ENCODE measurements at places on chromosomes 16 and 17.

DNA sequence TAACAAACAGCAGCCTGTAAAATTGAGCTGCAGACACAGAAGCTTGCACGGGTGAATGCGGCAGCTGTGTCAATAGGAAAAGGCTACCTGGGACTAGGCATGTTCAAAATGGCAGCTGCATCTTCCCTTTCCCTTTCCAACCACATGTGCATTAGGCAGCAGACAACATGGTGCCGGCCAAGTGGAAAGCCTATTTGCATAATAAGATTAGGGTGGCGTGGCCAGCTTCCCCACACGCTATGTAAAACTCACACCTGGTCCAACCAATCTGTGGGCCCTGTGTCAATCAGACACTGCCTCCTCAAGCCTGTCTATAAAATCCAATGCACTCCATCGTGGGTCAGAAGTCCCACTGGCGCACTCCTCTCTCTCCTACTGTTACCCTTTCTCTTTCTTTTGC is 61.0 kb upstream of the RBBP6 start:
- no peak for DNase-seq

- DNase-seq: no peak
Measured at GRCh38 chr16:78118469-78119025, 19.1 kb downstream of the WWOX start.

DNA sequence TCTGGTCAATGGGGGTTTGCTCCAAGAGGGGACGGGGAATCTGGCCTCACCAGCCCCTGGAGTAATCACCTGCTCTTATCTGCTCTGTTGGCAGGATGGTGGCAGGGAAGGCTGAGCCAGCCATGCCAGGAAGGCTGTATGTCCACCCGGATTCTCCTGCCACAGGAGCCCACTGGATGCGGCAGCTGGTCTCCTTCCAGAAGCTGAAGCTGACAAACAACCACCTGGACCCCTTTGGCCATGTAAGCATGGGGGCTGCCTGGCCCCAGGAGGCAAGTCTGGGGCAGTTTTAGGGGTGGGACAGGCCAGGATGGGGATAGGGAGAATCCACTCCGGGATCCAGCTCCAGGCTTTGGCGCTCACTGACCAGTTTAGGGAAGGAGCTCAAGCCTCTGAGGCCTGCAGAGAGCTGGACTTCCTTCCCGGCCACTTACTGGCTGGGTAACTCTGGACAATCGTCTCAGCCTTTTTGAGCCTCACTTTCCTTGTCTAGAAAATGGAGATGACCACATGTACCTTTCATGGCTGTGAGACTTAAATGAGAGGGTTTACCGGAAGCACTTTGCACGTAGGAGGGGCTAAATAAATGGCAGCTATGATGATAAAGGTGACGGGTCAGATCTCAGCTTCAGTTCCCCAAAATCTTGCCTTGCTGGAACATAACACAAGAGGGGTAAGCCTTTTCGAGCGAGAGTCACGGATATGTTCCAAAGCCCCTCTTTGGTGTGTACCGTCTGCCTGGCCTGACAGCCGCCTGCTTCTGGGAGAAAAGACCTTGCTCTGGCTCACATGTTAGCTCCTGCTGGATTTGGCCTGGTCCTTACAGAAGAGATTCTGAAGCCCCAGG is 15.4 kb downstream of the TBX4 start:
- no peak for DNase-seq

DNA sequence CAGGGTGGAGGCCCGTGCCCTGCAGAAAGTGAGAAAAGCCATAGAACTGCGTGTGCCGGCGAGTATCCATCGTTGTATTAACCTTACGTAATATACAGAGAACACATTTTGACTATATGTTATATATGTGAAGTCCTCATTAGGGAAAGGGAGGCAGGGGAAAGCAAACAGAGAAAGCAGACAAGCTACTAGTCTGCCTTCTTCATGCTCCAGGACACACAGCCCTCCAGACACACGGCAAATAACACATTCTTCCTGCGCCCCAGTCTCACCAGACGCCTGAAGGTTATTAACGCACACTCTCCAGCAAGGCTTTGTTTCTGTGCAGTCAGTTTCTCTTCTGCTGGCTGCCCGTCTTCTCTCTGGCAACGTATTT is 28.8 kb downstream of the PRDM7 start:
- DNase-seq: no peak

DNA sequence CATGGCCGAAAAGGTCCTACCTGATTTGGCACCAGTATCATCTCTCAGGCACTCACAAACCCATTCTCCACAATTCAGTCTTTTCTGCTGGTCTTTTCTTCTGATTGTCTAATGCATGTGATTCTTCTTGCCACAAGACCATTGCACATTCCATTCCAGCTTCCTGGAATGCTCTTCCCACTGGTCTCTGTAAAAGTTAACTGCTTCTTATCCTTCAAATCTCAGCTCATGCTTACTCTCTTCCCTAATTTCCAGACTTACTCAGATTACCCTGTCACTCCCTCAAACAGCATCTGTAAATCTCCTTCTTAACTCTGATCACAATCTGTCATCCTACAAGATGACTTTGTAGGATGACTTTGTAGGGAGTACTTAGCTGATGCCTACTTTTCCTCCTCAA is 320.2 kb downstream of the MAP2K6 start:
- no peak for DNase-seq

GRCh38 chr16:27918755-27919154 is 144.8 kb downstream of the GSG1L start:
- no peak for DNase-seq

DNA sequence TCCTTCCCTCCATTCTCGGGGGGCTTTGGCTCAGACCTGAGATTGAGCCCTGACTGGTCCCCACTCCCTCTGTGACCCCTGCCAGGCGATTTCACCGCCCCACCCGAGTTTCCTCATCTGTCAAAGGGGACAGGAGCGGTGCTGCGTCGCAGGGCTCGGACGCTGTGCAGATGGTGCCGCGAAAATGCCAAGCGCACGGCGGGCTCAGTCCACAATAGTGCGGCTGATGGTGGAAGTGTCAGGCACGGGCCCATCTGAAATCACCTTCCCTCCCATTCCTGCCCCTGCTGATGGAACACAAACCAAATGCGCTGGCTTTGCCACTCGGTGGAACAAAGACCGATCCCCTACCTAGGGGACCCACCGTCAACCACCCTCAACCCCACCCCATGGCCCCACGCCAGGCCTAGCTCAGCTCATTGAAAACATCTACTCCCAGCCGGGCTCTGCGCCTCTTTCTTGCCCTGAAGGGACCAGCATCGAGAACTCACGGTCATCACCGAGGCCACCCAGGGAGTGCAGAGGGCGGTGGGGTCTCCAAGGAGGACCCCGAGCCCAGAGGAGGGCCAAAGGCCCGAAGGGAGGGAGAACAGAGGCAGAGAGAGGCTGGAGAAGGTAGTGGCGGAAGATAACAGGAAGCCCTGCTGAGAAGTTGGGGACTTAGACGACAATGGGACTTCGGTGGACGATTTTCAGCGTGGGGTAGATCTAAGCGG is 1.4 kb downstream of the CARHSP1 start:
- DNase-seq: peak; percentile 68

DNA sequence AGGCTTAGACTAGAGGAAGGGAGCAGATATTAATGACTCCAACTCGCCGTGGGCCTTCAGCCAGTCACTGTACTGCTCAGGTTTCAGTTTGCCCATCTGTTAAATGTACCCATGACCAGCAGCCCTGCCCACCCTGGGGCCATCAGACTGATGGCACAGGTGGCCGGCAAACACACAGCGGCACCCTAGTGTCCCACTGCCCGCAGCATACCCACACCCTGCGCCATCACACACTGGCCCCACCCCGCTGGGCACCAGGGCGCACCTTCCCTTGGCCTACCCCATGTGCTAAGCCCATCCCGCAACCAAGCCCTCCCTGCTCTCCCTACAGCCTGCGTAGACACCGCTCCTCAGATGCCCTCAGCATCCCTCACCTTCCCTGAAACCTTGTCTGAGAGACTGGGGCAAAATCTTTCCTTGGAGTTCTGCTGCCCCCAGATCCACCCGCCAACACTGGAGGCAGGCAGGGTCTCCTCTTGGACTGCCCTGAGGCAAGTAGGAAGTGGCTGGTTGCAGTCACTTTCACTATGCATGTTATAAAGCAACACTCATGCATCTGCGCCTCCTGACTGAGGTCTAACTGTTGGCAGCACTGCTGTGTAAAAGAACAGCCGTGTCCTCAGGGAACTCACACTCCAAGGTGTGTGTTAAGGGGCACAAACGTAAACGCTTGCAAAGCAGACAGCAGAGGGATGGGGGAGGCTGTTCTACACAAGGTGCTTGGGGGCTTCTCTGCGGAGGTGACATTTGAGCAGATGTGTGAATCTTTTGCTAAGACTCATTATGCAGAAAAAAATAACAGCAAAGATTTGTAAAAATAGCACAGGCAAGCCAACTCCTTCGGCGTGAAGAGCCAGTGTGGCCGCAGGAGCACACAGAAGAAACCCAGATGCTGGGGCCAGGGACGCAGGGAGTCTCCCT is 6.7 kb upstream of the BCAR1 start:
- DNase-seq: no peak

DNA sequence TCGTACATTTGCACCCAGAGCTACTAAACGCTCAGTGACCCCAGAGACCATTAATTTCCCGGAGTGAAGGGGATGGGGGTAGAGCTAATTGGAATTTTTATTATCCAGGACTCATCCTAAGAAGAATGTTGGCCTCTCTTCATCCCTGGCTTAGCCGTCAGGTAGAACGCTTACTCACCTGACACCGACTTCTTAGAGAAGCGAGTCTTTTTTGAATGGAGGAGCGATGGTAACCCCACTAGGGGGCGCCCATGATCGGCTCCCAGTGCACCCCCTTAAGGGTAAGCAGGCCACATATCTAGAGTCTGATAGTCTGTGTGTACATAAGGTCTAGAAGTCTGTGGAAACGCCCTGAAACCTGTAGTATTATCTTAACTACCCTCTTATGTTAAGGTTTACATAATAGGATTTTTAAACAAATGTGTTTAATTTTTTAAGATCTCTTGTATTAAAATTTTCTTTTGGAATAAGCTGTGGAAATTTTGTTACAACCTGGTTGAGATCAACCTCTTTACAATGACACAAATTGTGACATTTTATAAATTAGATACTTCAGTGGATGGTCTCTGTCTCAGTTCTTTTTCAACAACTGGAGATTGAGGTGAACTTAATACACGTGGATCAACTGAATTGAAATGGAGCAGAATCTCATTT is 229.8 kb downstream of the CPPED1 start:
- no peak for DNase-seq

Measured in right forelimb (tissue), 1 donor.